ENCODE measurements at places on chromosomes 12 and 14. TPM values are rescaled to one million over a fixed set of nuclear protein-coding genes. Genes with fewer than 3 reads are reported as not detected.
A peak's percentile ranks its signal among the peaks of the same experiment; 100 is the strongest.

Gene DEGS2
- not detected for total RNA-seq

- DNase-seq = no peak
Observed at GRCh38 chr14:63212209-63212608, 8.0 kb downstream of the RHOJ start.

- DNase-seq = no peak
Observed at GRCh38 chr14:77649326-77649725, 32.9 kb upstream of the SPTLC2 start.

DNA sequence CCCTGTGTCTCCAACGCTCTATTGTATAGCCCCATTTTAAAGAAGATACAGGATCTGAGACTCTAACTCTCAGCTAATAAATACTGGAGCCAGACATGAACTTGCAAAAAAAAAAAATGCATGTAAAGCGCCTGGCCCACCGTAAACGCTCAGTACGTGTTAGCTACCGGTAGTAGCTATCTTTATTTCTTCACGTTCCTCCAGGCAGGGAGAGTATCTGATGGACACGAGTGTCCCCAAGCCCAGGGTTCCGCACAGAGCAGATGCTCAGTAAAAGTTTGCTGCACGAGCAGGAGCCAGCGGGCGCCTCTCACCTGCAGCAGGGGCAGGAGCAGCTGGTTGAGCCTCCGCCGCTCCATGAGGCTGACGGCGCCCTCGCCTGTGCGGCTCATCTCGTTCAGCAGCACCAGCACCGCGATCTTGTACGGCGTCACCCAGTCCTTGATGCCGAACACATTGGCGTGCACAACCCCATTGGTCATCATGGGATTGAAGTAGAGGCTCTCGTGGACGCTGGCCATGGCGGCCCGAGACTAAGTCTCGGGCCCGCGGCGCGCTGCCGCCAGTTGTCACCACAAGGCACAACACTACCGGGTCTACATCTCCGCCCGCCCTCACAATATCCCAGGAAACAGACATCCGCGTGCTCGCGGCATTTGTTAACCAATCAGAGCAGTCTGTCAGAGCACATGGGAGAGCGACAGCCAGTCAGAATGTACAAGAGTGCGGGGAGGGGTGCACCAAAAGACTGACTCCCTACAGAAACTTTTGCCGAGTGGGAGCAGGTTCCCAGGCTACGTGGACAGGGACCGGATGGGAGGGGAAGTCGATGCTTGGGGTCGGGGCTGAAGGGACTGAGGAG is at the start of gene ANAPC5:
TSS of gene ANAPC5 (minus strand) at position 592 of the 862 bp plus-strand sequence. CDS start at position 521, 71 bp downstream.
- peak; percentile 99 for DNase-seq

DNA sequence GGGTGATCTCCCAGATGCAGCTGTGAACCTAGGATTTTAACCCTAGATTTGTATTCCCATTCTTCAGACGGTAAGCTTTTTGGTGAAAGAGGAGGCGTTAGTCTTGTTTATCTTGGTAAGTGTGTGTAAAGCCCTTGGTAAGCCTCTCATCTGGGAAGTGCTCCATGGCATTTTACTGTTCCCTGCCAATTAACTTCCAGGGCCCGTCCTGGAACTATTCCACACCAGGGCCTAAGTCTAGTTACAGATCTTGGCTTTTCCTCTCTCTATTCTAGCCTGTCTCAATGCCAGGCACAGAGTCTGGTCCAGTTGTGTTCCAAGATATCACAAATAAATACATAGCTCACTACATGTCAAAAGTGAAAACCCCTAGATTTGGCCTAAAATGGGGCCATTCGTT is 42.4 kb downstream of the YEATS4 start:
- no peak for DNase-seq

Measured in renal cortical epithelial cell (primary cell).